H7 (cell line): ENCODE measurements at places on chromosomes 7 and 10.
A peak's percentile ranks its signal among the peaks of the same experiment; 100 is the strongest.

DNA sequence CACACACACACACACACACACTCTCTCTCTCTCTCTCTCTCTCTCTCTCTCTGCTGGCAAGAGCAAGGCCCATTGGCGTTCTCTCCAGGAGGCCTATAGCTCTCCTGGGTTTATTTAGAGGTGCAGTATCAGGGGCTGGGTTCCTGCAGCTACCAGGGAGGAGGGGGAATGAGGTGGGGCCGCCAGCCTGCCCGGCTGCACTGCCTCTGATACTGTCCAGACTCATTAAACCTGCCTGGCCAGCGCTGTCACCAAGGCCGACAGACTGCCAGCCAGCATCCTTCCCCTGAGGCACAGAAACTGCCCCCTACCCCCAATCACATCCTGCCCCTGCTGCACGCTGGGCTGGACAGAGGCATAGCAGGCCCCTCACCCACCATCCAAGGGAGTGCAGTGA lies 4.3 kb downstream of the PRRT4 start:
- no peak for DNase-seq

DNA sequence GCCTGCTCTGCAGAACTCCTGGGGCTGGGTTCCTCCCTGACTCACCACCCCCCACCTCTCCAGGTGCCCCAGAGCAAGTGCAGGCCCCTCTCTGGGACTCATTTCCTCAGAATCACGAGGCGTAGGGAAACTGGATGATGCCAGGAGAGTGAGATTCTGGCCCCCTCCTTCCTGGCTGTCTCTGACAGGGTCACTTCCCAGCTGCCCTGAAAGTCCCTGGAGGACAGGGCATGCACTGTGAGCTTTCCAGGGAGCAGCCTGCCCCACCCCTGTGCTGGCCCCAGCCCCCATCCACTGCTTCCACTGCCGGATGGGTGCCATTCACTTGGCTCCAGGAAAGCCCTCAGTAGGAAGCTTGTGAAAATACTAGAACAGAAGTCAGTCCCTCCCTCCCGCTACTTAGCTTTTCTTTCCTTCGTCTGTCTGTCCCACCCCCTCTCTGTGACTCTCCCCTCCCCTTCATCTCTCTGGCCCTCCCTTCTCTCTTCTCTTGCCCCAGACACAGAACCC lies 10.4 kb downstream of the TACR2 start:
- DNase-seq, result peak; percentile 70

GRCh38 chr7:13551503-13551902 lies 438.0 kb downstream of the ETV1 start:
- DNase-seq, result no peak

GRCh38 chr7:20449176-20449575 lies 118.5 kb downstream of the ITGB8 start:
- no peak for DNase-seq

- no peak for DNase-seq
Measured at GRCh38 chr7:28091190-28091589, 89.4 kb downstream of the JAZF1 start.

- no peak for DNase-seq
Measured at GRCh38 chr7:104845557-104845956, 168.4 kb upstream of the KMT2E start.
